ENCODE measurements at places on chromosomes 1 and 21.

- DNase-seq = no peak
These were observed 109.6 kb downstream of the VPS13D start for GRCh38 chr1:12339396-12339795.

DNA sequence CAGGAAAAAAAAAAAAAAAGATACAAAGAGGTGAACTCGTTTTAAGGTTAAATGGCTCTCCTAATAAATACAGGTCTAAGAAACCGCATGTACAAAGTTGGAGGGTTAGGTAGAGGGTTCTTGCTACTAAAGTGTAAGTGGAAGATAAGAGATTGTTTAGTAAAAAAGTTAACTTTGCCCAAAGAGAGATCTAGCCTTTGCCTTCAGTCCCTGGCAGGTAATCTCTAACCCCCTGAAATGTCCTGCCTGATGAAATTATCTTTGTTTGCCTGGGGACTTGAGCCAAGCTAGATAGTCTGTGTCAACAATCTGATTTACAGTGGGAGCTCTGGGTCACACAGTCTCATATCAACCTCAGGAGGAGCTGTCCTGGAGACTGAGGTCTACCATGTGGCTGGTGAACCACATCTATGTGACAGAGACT lies 57.6 kb downstream of the TRIM33 start:
- DNase-seq = no peak

- DNase-seq = no peak
These were observed 17.8 kb upstream of the EPHA2 start for GRCh38 chr1:16173447-16174260.

DNA sequence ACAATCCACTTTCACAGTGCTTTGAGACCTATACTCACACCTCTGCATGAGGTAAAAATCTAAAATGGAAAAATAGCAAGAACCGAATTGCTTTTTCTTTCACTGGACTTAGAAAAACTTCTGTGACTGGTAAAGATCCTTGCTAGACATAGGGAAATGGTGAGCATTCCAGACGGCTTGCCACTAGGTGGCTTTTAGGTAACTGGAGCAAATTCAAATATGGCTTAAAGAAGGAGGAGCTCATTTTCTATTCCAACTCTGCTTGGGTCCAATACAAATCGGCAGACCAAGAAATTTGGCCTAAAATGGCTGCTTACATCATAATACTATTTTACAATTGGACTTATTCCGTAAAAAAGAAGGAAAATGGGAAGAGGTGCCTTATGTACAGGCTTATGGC lies 977.9 kb downstream of the ADGRL2 start:
- DNase-seq = no peak

DNA sequence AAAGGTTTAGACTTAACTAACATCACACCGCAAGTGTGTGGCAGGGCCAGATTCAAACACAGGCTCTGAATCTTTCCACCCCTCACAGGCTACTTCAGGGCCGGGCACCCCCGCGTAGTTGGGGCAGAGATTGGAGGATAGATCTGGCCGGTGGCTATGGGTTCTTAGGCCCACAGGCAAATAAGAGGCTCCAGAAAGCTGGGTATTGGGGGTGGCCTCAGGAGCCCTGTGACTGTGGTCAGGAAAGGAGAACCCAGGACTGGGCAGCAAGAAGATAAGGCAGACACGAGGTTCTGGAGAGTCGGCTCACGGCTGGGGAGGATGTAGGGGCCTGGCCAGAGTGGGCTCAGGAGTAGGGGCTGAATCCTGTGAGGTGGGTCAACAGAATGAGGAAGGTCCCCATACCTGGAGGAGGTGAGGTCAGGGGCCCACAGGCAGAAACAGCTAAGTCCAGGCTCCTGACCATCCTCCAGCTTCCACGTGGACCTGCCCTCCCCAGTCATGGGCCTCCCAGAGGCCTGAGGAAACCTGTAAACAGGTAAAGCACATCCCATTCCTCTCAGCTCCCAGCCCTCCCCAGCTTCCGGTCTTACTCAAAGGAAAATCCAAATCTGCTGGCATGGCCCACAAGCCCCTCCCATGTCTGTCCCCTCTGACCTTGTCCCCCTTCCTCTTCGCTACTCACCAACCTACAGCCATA lies 306.2 kb downstream of the MATN1 start:
- no peak for DNase-seq

GRCh38 chr1:199218533-199218932 lies 579.7 kb downstream of the PTPRC start:
- no peak for DNase-seq

GRCh38 chr1:239802275-239802674 lies 289.4 kb upstream of the FMN2 start:
- no peak for DNase-seq

DNA sequence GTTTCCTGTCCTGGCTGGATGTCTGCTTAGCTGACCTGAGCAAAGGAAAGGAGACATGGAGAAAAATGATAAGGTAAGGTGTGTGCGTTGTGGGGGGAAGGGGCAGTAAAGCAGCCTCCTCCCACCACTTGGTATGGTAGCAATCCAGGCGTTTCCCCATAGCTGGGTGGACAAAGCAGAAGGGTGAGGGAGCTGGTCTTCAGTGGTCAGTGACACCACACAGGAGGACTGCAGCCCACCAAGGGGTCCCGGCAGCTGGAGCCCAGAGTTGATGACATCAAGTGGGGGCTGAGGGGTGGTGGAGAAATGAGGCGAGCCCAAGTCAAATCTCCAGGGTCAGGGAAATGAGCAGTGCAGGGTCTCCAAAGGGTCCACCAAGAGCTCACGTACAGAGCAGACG lies 69.3 kb upstream of the LRRN2 start:
- no peak for DNase-seq

- no peak for DNase-seq
These were observed 1.0 kb upstream of the TSPEAR start for GRCh38 chr21:44712203-44713028.

- no peak for DNase-seq
These were observed 28.7 kb upstream of the NRDC start for GRCh38 chr1:51907079-51907702.

GRCh38 chr1:200971428-200971903 lies 52.0 kb downstream of the KIF21B start:
- no peak for DNase-seq

GRCh38 chr1:114330451-114330983 lies 176.8 kb upstream of the SYT6 start:
- no peak for DNase-seq

GRCh38 chr1:25848531-25848930 lies 10.7 kb downstream of the AUNIP start:
- no peak for DNase-seq

GRCh38 chr1:59703918-59704378 lies 110.8 kb upstream of the HOOK1 start:
- DNase-seq = no peak

DNA sequence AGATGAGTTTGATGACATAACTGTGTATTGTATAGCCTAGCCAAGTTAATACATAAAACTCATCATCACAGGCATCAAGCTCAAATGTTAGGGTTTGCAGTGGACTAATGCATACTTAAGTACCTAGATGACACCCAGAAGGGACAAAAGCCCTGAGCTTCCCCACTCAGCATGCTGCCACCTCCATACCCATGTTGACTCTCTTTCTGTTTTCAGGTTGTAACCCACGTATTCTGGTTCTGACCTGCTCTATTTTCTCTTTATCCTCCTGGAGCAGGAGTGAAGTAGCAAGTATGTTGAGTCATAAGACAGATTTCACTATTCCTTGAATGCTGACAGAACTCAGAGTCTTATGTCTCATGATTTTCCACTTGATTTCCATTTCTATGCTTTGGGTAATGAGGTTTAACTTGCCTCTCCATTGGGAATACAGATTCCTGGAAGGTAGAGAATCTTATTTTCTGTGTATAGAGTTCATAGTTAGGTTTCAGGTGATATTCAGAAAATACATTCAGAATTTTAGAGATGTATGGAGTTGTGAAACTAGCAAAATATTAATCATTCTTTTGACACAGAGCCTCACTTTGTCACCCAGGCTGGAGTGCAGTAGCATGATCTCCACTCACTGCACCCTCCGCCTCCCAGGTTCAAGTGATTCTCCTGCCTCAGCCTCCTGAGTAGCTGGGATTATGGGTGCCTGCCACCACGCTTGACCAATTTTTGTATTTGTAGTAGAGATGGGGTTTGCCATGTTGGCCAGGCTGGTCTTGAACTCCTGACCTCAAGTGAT lies 122.5 kb upstream of the KCNJ15 start:
- DNase-seq = no peak

GRCh38 chr1:192768463-192768862 lies 40.4 kb upstream of the RGS2 start:
- DNase-seq = no peak

- DNase-seq = no peak
These were observed 119.1 kb downstream of the RGS7 start for GRCh38 chr1:241237873-241238272.

DNA sequence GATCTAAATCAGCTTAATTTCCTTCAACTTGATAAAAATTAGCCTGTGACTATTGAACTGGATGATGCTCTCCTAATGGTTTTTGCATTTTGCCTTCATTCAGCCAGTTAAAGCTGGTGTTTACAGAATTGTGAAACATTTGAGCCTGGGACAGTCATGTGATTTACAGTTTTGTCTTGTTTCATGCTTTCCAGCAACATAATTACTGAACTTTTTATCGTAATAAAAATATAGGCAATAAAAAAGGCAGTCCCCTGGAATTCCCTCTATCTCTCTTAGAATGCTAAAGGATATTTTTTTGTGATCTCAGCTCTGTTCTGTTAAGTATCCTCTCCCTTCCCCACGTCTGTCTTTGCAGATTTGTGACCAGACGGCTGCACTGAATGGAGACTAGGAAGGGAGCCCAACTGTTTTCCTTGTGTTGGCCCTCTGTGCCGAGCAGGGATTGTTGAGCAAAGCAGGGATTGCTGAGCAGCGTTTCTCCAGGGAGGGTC lies 70.3 kb upstream of the RGL1 start:
- no peak for DNase-seq

GRCh38 chr1:108570128-108570527 lies 10.2 kb downstream of the EEIG2 start:
- DNase-seq = no peak

DNA sequence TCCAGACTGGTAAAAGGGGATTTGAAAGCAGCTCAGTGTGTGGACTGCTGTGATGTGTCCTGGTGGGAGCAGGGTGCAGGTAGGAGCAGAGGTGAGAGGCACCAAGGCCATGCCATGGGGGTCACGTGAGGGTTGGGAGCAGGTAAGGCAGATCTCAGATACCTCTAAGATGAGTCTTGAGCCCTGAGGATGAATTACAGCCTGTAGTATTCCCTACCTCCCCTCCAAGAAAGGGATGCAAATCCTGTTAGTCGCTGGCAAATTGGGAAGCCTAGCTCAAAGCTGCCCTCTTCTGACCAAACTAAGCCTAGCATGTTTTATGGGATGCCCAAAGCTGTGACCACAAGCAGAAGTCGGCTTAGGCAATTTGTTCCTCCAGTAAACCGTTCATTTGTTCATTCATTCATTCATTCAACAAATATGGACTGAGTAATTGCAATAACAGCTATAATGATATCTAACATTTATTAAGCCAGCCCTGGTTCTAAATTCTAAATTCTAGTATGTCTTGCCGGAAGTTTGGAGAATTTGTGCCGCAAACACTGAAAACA lies 3.9 kb upstream of the NUAK2 start:
- no peak for DNase-seq

DNA sequence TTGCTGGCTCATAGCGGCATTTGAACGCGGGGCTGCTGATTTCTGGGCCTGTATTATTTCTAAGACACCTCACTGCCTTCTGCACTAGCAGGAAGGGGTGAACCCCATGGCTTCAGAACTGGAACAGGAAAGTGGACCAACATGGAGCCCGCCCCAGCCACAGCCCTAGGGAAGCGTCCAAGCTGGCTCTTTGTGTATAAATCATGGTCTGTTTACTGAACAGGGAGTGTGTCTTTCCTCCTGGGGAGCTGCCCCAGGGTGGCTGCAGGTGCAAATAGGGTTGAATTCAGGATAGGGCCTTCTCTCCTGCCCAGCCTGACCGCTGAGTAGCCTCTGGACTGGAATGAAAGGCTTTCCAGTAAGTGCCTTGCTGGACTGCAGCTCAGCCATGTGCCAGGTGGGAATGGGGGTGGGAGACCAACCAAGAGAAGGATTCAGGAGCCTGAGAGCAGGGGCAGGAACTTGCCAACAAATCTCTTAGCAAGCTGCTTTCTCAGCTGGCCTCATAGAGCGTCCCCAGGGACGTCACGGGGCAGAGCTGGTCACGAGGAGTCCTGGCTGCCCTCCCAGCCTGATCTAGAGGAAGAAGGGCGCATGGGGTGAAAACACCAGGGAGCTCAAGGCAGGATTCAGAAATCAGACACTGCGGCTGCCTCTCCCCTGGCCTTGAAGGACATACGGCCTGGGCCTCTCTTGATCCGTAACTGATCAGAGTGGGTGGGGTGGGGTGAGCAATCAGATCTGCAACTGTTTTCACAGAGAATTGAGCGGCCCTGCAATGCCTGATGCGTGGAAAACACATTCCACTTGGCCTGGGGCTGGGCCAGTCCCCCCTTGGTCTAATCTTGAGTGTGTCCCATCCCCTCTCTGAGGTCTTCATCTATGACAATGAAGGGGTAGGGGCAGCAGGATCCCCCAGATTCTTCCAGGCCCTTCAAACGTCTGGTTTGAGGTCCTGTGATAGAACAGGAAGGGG lies 56.5 kb upstream of the SELENON start:
- peak; percentile 83 for DNase-seq

DNA sequence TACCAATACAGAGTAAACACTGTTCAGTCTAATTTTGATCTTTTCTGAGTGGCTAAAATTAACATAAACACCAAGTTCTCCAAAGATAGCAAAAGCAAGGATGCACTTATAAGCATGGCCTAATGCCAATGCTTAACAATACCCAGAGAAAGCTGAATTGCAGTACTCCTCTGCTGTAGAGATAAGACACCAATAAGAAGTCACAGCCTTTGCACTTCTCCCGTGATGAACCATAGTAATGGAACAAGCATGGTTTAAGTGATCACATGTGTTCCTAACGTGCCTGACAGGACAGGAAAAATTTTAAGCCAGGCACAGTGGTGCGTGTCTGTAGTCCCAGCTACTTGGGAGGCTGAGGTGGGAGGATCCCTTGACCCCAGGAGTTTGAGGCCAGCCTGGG lies 5.6 kb downstream of the PRDX1 start:
- no peak for DNase-seq

GRCh38 chr1:47997289-47998200 lies at the start of gene TRABD2B:
Gene TRABD2B (minus strand): TSS chr1:47997385.
- DNase-seq = peak; percentile 43

- DNase-seq = no peak
These were observed 78.4 kb upstream of the SLC45A1 start for GRCh38 chr1:8239306-8240023.

- DNase-seq = no peak
These were observed 29.2 kb downstream of the OLFML3 start for GRCh38 chr1:114008480-114008941.

- DNase-seq = no peak
These were observed 6.5 kb upstream of the FGGY start for GRCh38 chr1:59290193-59290949.

All from thoracic aorta (tissue), 2 donors.